ENCODE measurements at places on chromosomes 4 and X.

- DNase-seq = no peak
Measured at GRCh38 chr4:183635741-183636140, 23.2 kb downstream of the RWDD4 start.

DNA sequence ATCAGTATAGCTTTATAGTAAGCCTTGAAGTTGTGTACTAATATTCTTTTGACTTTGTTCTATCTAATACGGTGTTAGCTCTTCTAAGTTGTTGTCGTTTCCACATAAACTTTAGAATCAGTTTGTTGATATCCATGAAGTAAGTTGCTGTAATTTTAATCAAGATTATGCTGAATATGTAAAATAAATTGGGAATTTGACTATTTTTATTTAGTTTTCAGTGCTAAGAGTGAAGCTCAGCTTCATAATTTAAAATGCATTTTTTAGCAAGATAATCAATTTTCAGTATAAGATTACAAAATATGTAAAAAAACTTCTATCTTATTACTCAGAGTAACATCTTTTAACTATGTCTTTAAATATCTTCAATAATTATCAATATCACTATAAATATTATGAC lies 1374.8 kb downstream of the PCDH7 start:
- no peak for DNase-seq

DNA sequence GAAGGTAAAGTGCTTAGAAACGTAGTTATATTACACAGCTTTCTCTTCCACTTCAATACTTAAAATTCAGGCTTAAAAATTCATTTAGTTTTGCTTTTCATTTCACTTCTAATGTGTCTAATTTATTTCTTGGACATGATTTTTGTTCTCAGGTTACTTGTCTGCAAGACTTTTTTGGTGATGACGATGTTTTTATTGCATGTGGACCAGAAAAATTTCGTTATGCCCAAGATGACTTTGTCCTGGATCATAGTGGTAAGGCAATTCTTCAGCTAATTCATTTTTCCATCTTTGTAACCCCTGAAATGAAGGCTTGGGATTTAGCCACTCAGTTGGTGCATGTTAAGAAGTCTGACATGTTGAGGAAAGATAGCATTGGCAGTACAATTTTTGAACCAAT lies 114.7 kb downstream of the DCLK2 start:
- DNase-seq = no peak

DNA sequence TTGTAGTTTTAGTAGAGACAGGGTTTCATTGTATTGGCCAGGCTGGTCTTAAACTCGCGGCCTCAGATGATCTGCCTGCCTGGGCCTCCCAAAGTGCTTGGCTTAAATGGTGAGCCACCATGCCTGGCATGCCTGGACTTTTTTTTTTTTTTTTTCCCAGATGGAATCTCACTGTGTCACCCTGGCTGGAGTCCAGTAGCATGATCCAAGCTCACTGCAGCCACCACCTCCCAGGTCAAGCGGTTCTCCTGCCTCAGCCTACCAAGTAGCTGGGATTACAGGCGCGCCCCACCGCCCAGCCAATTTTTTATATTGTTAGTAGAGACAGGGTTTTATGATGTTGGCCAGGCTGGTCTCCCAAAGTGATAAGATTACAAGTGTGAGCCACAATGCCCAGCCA lies 8.4 kb downstream of the UBE2K start:
- DNase-seq = peak; percentile 84

DNA sequence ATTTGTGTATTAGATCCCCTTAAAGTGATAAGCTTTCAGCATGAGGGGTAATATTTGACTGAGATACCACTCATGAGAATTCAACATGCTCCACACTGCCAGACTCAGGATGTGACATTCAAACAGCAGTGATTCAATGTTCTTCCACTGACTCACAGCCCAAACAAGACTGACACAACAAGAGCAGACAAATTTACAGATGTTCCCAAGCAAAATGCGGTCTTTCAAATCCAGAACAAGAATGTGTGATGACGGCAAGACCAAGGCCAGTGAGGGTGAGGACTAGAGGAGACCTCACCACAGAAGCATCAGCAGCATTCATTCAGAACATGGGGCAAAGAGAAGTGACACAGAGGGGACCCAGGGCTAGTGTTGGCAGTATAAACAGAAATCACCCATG lies 99.3 kb upstream of the GRIA3 start:
- peak; percentile 84 for DNase-seq
